ENCODE measurements at places on chromosomes 6 and 20. TPM values are rescaled to one million over a fixed set of nuclear protein-coding genes. Genes with fewer than 3 reads are reported as not detected.

DNA sequence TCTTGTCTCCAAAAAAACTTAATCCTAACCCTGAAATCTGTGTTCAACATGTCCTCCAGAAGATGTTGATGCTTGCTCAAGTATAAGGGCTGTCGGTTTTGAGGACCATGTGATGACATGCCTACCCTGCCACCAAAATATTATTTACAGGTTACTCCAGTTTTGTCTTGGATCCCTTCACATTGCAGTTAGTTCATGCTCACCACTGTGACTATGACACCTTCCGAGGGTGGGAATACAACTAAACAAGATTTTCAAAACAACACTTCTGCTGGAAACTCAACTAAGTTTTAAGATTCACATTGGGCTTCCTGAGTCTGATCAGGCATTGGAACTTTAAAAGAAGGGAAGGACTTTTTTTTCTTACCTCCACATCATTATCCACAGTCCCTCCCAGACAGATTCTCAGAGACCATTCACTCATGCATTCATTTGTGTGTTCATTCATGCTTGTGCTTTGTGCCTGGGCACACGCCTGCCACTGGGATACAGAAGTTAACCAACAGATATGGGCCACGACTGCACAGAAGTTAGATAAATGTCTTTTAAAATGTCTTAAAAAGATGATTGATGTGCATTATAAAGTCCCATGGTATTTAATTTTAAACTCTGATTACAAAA, 118.7 kb upstream of the GJE1 start:
- no peak for DNase-seq

- DNase-seq, result no peak
Measured at GRCh38 chr20:51092338-51092737, 69.4 kb upstream of the KCNG1 start.

- DNase-seq, result no peak
Measured at GRCh38 chr6:11769811-11770545, 8.6 kb downstream of the ADTRP start.

GRCh38 chr20:9686001-9686400, 152.9 kb downstream of the PAK5 start:
- no peak for DNase-seq

- no peak for DNase-seq
Measured at GRCh38 chr6:67694127-67694526, 941.0 kb upstream of the ADGRB3 start.

GRCh38 chr20:63119963-63120807, 95.7 kb downstream of the YTHDF1 start:
- DNase-seq, result no peak

GRCh38 chr6:71367756-71368155, 79.1 kb downstream of the OGFRL1 start:
- DNase-seq, result no peak

- no peak for DNase-seq
Measured at GRCh38 chr6:27834384-27834783, 77.8 kb downstream of the OR2B2 start.

The TPX2 gene
- 0.30 TPM for total RNA-seq

- DNase-seq, result no peak
Measured at GRCh38 chr20:61972636-61973508, 92.8 kb downstream of the TAF4 start.

GRCh38 chr20:15449061-15449460, 1111.6 kb upstream of the FLRT3 start:
- no peak for DNase-seq

- no peak for DNase-seq
Measured at GRCh38 chr6:139983555-139984276, 609.3 kb upstream of the CITED2 start.

The TAGAP gene
- total RNA-seq, result 167 TPM

DNA sequence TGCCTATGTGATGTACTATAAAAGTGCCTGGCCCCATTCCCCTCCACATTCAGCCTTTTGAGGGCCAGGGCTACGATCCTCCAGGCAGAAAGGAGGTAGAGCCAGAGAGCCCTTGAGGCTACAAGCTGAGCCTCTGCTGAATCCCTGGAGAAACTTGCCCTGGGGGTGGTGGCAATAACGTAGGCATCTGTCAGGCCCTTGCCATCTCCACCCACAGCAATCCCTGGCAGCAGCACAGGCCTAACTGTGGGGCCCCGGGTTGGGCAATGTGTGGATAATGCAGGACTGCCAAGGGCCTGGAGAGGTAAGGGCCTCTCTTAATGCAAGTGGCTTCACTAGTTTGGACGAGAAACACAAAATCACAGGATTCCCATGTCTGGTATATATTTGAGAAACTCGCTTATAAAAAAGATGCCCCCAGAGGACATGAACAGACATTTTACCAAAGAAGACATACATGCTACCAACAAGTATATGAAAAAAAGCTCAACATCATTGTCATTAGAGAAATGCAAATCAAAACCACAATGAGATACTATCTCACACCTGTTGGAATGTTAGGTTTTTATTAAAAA, 99.0 kb downstream of the QRSL1 start:
- DNase-seq, result no peak

The MEI4 gene
- total RNA-seq, result not detected

DNA sequence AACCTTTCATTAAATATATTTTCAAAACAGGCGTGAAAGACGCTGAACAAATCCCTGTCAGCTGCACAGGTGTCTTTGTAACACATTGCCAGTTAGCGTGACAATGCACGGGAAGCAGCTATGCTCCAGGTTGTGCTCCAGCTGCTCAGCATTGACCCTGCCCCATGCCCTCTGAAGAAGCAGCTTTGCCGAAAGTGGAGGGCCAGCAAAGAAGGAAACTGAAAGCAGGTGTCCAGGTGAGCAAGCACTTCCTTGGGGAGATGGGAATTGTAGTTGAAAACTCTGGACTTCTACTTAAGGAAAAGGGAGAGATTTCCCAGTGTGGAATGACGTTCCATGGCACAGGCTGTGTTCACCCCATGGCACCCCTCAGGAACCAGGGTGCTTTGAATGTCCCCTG, 125.7 kb downstream of the TTLL2 start:
- DNase-seq, result no peak

DNA sequence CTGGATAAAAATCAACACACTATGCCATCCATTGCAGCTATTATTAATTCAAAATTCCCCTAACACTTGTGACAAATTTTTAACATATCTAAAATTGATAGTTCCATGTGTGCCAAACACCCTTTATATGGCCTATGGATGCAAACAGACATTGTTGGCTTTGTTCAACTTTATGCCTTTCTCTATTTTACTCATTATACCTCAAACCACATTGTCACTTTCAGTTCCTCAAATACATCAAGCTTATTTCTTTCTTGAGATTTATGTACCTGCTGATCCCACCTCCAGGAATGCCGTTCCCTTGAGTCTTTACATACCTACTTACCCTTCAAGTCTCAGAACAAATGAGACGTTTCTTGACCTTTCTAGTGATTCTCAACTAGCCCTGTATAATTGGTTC, 193.5 kb upstream of the PLN start:
- DNase-seq, result no peak

GRCh38 chr20:22946596-22946995, 88.5 kb upstream of the SSTR4 start:
- no peak for DNase-seq

- DNase-seq, result peak; percentile 16
Measured at GRCh38 chr20:62830821-62831220, 14.0 kb downstream of the COL9A3 start.

GRCh38 chr6:142833054-142833453, 111.9 kb downstream of the HIVEP2 start:
- no peak for DNase-seq

GRCh38 chr6:95091823-95092436, 485.4 kb upstream of the MANEA start:
- peak; percentile 4 for DNase-seq

The MCHR2 gene
- not detected for total RNA-seq

The ERVFRD-1 gene
- total RNA-seq, result not detected

The ESR1 gene
- 5.9 TPM for total RNA-seq

- DNase-seq, result no peak
Measured at GRCh38 chr20:32165836-32166545, 41.6 kb downstream of the PLAGL2 start.

- no peak for DNase-seq
Measured at GRCh38 chr6:124867121-124867520, 95.1 kb upstream of the RNF217 start.

DNA sequence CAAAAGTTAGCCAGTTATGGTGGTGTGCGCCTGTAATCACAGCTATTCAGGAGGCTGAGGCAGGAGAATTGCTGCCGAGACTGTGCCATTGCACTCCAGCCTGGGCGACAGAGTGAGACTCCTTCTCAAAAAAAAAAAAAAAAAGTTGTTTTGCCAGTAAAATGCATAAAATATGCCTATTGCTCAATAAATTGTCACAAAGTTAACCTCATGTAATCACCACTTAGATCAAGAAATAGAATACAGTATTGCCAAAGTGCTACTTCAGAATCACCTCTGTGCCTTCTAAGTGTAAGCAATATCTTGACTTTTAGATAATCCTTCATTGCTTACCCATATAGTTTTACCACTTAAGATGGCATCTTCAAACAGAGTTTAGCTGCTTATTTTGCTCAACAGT, 80.7 kb downstream of the TRMT11 start:
- no peak for DNase-seq

The ZNF311 gene
- total RNA-seq, result 0.17 TPM

DNA sequence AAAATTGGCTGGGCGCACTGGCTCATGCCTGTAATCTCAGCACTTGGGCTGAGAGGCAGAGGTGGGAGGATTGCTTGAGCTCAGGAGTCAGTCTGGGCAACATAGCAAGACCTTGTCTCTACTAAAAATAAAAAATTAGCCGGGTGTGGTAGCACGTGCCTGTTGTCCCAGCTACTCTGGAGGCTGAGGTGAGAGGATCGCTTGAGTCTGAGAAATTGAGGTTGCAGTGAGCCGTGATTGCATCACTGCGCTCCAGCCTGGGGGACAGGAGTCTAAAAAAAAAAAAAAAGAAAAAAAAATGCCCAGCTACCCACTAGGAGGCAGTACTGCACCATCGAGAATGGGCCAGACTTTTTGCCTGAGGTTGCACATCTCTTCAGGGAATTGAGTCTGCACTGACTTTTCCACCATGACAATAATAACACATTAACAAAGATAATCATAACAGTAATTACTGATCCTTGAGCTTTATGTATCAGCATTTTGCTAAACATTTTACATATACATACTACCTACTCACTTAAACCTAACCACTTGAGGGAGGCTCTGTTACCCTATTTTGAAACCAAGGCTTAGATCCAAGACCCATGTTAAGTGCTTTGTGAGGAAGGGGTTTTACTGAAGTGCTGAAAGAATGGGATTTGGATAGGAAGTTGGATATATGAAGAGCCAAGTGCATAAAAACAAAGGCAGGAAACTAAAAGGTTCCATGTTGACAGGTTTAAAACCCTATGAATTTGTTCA, 21.0 kb downstream of the SRSF3 start:
- peak; percentile 82 for DNase-seq

- no peak for DNase-seq
Measured at GRCh38 chr6:7461416-7461815, 71.8 kb downstream of the RIOK1 start.

DNA sequence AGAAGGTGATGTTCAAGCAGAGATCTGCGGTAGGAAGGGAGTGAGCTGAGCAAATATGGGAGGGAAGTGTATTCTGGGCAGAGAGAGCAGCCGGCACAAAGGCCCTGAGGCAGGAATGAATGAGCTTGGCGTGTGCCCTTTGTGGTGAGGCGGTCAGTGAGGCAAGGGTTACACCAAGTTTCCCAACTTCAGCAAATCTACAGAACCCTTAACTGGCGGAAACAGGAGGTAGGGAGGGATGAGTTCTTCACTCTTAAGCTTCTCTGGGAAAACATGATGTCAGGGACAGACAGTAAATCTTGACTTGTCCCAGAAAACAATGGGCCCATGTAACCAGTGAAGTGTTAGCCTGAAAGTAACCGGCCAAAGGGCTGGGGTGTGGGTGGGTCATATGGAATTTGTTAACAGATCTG, 97.1 kb upstream of the PTPN1 start:
- DNase-seq, result no peak

- DNase-seq, result no peak
Measured at GRCh38 chr20:21613512-21613911, 92.0 kb upstream of the PAX1 start.

- no peak for DNase-seq
Measured at GRCh38 chr20:6780433-6781190, 13.1 kb downstream of the BMP2 start.

DNA sequence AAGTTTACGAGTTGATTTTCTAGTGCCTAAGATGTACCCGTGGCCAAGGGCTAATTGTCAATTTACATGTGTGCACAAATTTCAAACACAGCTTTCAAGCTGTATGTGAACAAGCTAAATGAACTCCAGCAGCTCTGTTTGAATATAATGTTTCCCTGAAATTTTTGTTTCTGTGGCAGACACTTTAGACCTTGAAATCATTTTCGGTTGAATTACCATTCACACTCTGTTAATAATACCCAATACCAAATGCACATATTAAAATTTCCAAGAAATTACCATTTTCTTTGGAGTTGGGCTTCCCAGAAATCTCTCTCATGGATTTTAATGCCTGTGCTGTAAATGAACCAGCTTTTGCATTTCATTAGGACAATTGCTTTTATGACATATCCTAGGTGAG, 506.1 kb upstream of the ID4 start:
- DNase-seq, result no peak

GRCh38 chr20:47304287-47304686, 52.2 kb downstream of the ZMYND8 start:
- DNase-seq, result no peak

DNA sequence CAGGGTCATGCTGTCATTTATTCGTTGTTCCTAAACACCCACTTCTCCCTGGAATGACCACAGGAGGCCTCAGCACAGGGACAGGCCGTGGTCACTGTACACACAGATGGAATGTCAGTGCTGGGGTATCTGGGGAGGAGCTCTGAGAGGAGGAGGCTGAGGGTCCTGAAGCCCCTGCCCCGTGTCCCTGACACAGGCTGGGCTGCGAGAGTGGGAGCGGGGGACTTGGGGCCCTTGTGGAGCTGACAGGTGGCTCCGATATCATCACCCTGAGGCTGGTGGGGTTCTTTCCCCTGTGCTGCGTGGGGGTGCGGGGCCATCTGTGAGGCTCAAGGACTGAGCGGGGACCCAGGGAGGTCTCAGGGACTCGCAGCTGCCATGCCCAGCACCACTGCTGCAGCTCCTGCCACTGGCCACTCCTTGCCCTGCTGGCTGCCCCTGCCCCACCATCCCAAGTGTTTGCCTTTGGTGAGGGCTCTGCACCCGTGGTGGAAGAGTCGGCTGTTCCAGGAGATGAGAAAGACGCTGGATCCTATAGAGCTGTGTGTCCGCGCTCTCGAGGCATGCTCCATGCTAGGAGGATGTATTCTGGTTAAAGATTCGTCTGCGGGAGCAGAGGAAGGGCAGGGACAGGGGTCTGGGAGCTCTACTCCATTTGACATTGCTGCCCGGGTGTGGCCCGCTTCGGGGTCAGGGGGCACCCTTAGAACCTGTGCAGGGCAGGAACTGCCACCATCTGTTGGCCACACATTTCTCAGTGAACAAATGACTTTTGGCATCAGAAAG, 18.9 kb downstream of the NPEPL1 start:
- no peak for DNase-seq

The EPPIN gene
- not detected for total RNA-seq

The DLK2 gene
- not detected for total RNA-seq

GRCh38 chr6:28542440-28543296, 17.0 kb downstream of the GPX5 start:
- peak; percentile 42 for DNase-seq

The RIPPLY2 gene
- not detected for total RNA-seq

GRCh38 chr20:59994697-59995122, 36.5 kb downstream of the CDH26 start:
- DNase-seq, result no peak
